SJSA1 (cell line): ENCODE measurements at places on chromosomes 12 and 14.
A peak's percentile ranks its signal among the peaks of the same experiment; 100 is the strongest.

DNA sequence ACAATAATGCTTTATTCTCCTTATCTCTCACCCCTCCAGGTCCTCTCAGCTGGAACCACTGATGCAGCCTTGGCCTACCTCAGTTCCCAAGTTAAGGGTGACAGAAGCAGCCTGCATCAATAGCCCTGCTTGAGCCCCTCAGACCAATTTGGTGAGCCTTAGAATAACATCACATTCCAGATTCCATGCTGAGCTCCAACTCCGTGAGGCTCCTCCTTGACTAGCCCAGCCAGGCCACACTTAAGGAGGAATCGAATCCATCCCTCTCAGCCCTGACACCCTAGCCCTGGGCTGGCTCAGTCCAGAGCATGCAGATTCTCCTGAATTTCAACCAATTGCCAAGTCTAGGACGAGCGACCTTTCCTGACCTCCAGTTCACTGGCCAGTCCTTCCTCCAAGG, 91.1 kb downstream of the ARMH4 start:
- DNase-seq: no peak

DNA sequence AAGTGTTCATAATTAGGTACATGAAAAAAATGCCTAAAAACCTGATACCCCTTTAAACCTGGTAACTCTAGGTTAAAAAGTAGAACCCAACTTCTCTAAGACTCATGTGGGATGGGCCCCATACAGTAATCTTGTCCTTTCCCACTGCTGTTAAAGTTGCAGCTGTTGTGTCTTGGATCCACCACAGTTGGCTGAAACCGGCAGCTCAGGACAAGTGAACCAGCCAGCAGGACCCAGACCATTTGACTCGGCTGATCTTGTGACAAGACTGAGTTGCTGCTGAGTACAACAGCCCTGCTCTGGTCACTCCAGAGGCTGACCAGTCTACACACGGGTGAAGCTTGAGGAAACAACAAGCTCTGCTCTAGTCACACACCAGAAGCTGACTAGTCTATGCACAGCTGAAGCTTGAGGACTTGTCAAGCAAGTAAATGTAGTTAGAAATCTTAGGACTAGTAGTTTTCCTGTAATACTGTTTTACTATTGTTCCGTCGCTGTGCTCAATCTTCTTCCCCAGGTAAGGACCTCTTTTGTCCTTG, 60.6 kb downstream of the DHRS2 start:
- DNase-seq: no peak

DNA sequence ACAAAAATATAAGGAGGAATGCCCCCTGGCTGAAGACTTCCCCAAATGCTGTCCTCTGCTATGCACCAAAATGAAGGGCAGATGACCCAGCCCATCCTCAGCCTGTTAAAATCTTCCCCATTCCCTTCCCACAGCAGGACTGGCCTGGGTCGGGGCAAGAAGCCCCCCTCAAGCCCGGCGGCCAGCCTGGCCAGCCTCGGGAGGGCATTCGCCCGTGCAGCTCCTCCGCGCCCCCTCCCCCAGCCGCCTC, 413 bp downstream of the RARG start:
- no peak for DNase-seq

- DNase-seq: no peak
Observed at GRCh38 chr12:20404576-20405346, 36.4 kb downstream of the PDE3A start.

GRCh38 chr14:26794731-26795130, 196.9 kb upstream of the NOVA1 start:
- DNase-seq: no peak

GRCh38 chr12:2641207-2641606, 153.6 kb upstream of the FKBP4 start:
- DNase-seq: peak; percentile 75

- DNase-seq: no peak
Observed at GRCh38 chr12:6827982-6828780, at the start of gene P3H3. TSS of gene P3H3 (plus strand) at chr12:6828407. CDS start at chr12:6828441, 34 bp downstream.

GRCh38 chr12:21296348-21296747, 38.4 kb downstream of the SLCO1A2 start:
- no peak for DNase-seq
